ENCODE measurements at places on chromosomes 1 and 21.

DNA sequence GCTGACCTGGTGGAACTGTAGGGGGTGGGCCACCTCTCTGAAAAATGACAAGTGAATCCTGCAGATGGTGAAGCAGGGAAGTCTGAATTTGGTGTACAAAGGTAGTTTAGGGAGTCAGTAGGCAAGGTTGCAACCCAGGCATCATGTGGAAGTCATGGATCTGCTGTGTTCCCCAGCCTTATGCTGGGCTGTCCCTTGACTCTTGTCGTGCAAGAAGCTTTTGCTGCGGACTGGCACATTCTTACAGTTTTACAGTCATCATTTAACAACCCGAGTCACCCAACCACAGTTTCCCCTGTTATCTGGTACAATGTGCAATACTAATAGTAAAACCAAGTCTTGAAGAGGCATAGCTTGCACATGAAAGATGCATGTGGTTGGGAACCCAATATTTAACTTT, 13.2 kb downstream of the RHOU start:
- DNase-seq: no peak

DNA sequence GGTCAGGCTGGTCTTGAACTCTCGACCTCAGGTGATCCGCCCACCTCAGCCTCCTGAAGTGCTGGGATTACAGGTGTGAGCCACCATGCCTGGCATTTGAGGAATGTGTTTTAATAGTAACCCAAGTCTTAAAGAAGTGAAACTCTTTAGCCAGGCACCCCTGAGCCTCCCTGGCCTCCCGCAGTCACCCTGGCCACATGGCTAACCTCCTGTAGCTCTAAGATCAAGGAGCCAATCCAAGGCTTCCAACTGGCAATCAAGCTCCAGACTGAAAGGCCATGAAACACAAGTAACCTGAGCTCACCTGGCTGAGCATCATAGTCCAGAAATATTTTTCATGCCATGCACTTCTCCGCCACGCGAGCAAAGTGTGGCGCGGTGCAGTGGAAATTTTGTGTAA, 84.3 kb downstream of the LTN1 start:
- no peak for DNase-seq

DNA sequence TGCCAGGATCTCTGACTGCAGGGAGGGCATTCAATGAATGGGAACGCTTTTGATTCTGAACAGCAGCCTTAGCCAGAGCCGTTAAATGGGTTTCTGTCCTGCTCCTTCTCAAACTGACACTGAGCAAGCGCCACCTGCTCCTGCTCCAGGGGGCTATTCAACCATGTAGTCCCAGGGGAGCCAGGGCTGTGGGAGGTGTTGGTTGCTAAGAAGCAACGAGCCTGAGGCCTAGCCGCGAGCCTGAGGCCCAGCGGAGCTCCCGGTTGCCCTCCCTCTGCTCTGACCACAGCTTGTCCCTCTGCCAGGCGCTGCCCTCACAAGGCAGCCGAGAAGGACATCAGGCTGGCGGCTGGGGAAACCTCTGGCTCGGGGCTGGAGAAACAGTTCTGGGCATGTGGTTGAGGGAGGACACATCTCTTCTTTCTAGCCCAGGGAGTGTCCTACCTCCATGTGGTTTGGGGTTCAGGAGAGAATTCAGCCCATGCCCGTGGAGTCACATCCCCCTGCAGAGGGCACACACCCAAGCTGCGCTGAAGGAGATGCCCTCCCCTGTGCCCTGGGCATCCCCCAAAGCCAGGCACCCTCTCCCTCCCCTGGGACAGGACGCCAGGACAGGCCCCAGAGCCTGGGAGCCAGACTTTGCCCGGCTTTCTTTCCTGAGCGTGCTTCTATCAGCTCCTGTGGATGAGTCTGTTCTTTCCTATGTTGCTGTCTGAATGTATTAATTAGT, 18.0 kb downstream of the PCP4 start:
- DNase-seq: no peak

GRCh38 chr1:202967684-202968281, 726 bp upstream of the CYB5R1 start:
- DNase-seq: no peak

DNA sequence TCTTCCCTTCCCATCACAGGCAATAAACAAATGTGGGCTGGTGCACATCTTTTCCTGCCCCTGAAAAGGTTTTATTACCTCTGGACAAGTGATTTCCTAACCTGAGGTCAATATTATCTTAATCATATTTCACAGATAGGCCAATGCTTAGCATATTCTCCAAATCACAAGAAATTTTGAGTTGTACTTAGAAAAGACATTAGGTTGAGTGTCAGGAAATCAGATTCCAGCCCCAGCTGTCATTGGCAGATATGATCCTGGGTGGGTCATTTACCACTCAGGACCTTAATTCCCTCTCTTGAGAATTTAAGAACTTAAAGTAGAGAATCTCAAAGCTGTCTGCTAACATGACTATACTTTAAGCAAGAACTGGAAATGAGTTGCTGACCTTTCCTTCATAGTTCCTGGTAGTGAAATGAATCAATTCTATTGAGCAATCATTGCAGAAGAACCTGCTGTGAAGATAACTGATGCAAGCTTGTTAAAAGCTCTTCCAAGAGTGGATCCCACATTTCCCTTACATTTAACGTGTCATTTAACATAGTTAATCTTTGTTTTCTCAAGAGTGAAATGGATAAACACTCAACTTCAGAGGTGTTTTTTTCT, 46.4 kb upstream of the CR2 start:
- DNase-seq: no peak

DNA sequence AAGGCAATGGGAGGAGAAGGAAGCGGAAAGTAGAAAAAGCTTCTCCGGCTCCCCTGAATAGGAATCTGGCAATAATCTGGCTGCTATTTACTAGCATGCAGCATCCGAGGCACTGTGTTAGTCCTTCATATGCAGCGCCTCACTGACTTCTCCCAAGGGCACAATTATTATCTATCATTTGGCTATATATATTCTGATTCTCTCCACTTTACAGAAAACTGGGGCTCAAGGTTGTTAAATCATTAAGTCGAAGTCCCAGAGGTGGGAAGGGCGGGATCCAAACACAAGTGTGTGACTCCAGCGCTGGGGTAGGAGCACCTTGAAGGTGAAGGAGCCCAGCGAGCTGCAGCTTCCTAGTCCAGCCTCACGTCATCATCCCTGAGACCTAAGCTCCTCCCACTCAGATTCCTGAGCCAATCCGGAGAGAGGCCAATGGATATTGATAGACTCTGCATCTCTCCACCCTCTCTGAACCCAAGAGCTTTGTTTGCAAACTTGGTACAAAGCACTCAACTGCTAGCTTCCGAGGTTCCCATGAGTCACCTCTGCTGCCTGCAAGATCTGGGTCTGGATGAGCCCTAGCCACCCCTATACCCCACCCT, 16.6 kb upstream of the EYA3 start:
- no peak for DNase-seq

GRCh38 chr1:211487082-211487481, 4.9 kb downstream of the RD3 start:
- DNase-seq: no peak

- DNase-seq: no peak
Measured at GRCh38 chr1:119449971-119450370, 35.0 kb downstream of the HSD3B2 start.

GRCh38 chr1:40651138-40651857, 14.2 kb downstream of the RIMS3 start:
- DNase-seq: no peak

GRCh38 chr1:74629283-74629682, 44.3 kb downstream of the ERICH3 start:
- no peak for DNase-seq

DNA sequence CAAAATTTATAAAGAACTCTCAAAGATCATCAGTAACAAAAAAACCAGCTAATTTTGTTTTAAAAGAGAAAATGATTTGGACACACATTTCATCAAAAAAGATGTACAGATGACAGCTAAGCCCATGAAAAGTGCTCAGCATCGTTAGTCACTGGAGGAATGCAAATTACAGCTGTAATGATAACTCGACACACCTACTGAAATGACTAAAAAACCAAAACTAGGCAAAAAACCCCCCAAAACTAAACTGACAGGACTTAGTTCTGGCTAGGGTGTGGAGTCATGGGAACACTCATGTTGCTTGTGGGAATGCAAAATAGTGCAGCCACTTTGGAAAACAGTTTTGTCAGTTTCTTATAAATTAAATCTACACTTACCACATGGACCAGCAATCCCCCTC, 59.5 kb downstream of the CNIH3 start:
- DNase-seq: no peak

DNA sequence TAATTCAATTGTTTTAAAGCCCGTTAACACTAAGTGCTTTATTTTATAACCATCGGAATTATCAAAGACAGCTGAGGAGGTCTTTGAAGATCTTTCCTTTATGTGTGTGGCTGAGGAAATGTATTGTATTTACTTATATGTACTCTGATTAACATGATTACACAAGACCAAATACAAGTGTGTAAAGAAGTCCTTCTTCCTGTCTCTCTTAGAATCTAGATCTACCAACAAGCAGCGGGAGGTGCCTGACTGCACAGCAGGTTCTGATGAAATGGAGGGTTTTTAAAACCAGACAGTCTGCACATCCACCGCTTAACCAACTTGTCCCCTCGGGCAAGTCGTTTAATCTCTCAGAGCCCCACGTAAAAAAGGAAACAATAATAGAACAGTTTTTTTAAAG, 240.5 kb upstream of the MAP1LC3C start:
- DNase-seq: no peak

DNA sequence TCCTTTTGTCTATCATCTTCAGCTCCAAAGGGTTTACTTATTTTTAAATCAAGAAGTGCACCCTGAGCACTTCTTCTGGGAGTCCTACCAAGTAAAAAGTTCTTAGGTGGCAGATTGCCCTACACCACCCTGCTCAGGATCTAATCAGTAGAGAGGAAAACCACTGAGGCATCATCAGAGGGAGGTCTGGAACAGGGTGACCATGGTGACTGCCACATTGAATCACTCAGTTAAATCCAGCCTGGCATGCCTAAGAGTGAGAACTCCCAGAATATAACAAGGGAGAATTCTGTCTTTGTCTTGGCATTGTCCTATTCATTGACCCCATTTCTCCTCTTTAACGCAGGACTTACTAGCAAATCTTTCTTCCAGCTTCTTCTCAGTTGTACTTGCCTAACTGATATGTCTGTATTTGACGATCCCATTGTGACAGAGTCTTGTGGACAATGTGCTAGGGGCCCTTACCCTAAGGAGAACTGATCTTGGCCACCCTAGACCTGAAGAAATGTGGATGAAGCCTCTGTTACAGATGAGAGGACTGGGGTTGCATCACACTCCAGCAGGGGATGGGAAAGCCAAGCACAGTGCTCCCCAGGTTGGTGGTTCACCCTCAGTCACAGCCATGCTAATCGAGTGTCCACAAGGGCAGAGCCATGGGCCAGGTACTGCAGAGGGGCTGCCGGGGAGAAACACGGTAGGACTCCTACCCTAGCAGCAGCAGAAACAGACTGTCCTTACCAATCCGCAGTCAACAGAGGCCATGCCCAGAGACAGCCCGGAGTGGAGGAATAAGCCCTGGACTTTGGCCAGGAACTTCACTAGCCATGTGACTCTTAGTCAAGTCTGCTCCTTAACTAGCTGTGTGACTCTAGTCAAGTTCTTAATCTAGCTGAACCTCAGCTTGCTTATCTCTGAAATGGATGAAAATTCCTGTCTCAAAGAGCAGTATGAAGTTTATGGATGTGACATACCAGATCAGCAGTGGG, 15.4 kb downstream of the PKP1 start:
- no peak for DNase-seq

All from activated naive CD4-positive, alpha-beta T cell treated with anti-CD3 and anti-CD28 coated beads, Interleukin-2, amount 50 U/mL, for 16 hours (primary cell).